ENCODE measurements at places on chromosomes 11 and 22.

- peak; percentile 59 for DNase-seq
Measured at GRCh38 chr11:114075891-114076441, 16.5 kb downstream of the ZBTB16 start.

DNA sequence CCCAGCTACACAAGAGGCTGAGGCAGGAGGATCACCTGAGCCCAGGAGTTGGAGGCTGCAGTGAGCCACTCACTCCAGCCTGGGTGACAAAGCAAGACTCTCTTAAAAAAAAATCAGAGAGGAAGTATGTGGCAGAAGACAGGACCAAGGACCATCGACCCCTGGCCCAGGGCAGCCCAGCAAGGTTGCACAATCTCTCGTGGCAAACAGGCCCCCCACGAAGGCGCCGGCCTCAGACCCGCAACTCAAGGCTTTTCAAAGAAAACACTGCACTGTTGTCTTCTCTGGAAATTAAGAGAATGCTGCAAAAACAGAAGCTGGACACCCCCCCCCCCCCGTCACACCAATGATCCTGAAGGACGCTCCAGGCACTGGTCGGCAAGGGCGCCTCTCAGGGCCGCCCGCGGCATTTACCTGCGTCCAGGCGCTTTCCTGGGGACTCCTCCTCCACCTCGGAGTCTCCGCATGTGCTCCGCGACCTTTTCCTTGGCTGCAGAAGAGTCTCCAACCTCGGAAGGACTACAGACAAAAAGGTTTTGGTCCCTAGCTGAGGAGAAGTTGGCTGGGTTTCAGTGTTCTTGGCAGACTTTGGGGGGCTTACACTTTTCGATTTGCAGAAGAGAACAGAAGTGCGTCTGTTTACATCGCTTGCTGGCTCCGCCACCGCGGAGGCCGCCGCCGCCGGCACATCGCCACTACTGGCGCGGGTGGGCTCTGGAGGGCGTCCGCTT lies 40.5 kb downstream of the BRD1 start:
- no peak for DNase-seq

GRCh38 chr22:32533265-32534111 lies 58.9 kb downstream of the FBXO7 start:
- peak; percentile 62 for DNase-seq

DNA sequence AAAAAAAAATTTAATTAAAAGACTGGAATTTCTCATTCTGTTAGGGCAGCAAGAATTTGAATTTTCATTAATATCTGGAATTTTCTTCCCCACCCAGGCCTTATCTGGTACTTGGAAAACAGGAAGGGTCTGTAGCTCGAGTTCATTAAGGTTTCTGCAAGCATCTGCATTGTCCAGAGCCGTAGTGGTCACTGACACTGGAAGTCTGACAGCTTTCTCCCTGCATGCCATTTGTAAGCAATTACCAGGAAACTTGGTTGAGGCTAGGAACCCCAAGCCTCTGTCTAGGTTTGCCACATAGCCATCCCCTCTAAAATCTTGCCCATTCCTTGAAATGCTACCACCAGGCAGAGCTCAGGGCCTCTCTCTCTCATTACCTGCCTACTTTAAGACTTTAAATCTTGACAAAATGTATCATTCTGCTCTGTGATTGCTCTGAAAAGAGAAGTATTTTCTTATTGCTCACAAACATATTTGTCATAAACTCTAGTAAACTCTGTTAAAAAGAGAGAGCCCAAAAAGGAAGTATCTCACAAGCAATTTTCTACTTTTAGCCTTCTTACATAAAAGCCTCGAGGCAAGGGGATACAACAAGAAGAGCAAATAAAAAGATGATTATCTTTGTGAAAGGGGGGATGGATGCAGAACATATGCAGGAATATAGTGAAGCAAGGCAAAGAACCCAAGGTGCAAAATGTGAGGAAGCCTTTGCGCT lies 5.5 kb upstream of the PGM2L1 start:
- DNase-seq = no peak

GRCh38 chr11:64455456-64456261 lies 96.7 kb downstream of the RPS6KA4 start:
- no peak for DNase-seq

DNA sequence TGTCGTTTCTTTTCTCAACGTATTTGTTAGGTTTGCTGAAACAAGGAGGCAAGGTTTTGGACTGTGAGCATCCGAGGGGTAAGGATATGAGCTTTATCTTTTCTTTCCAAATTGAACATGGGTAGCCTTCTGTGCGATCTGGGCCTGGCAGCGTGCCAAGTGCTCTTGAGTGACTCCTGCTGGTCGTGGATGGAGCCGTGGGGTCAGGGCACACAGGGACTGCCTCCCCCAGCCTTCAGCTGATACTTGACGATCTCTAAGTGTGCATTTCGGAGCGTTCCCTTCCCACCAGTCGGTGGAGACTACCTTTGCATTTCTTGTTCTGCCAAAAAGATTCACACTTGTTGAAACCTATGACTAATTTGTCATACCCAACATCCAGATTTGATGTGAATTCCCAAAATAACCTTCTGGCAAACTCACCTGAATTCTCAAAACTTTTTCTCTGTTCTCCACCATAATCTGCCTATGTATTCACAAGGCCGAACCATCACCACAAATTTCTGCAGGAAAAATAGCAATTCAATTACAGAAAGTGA lies 40.1 kb upstream of the CLMP start:
- DNase-seq = peak; percentile 20

DNA sequence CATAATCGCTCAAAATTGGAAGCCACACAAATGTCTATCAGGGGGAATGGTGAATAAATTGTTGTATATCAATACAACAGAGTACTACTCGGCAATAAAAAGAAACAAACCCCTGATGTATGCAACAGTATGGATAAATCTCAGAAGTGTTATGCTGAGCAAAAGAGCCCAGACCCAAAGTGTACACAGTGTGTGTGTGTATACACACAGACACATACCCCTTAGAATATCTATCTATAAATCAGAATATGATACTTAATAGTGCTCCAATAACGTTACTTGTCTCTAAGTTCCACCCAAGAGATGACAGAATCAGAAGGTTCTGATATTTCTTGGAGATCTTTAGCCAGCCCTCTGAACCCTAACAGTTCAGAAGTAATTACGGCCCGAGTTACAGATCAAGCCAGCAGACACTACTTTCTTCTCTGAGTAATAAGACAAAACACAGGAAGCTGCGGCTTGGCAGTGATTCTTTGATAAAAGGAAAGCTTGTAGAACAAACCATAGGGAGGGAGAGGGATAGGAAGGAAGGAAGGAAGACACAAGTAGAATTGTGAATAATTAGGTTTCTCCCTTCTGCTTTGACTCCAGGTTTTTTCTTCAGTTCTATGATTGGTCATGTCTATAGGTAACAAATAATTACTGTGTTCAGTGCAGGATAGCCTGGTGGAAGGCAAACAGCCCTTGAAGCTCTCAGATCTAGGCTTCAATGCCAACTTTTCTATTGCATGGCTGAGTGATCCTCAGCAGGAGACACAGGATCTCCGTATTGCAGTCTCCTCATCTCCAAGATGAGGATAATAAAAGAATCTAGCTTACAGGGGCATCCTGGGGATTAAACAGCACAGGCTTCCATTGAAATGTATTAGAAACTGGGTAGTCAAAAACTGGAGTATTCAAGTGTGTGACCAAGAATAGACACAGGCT lies 75.6 kb upstream of the TEAD1 start:
- DNase-seq = peak; percentile 77

DNA sequence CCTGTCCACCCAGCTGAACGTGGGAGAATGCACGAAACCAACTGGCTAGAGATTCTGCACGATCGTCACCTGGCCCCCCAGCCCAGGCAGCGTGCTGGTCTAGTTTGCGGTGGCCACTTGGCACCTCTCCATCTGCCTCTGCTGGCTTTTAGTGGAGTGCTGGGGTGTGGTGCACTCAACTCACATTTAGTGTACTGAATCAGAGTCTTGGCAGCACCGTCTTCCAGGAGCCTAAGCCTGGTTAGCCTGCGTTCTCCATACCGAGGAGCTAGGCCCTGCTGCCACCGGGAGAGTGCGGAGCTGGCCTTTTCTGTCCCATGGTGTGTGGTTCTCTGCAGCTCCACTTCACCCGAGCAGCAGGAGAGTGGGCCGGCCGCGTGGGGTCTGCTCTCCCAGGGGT lies 2.8 kb downstream of the MRPL23 start:
- no peak for DNase-seq

DNA sequence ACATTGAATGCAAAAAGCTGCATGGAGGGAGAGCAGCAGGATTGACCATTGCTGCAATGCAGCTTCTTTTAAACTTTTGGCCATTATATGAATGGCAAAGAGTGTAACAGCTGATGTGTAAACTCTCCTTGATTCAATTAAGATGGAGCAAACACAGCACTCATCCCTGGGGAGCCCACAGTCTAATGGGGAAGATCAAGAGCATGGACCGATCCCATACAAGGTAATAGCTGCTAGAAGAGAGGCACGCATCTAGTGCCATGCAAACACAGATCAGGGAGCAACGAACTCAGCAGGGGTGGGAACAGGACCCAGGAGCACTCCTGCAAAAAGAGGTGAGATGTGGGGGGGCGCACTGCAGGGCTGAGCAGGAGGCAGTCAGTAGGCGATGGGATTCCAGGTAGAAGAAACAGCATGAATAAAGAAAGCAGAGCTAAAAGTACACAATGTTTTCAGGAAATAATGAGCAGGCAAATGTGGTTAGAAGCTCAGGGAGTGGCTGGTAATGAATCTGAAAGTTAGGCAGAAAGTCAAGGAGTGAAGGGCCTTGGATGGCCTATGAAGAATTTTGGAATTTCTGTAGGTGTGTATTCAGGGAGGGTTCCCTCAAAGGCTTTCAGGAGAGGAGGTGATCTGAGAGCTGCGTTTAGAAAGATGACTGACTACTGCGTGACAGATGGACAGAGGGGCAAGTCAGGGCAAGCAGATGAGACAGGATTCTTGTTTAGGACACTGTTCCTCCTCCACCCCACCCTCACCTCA lies 17.2 kb upstream of the BMAL1 start:
- no peak for DNase-seq

DNA sequence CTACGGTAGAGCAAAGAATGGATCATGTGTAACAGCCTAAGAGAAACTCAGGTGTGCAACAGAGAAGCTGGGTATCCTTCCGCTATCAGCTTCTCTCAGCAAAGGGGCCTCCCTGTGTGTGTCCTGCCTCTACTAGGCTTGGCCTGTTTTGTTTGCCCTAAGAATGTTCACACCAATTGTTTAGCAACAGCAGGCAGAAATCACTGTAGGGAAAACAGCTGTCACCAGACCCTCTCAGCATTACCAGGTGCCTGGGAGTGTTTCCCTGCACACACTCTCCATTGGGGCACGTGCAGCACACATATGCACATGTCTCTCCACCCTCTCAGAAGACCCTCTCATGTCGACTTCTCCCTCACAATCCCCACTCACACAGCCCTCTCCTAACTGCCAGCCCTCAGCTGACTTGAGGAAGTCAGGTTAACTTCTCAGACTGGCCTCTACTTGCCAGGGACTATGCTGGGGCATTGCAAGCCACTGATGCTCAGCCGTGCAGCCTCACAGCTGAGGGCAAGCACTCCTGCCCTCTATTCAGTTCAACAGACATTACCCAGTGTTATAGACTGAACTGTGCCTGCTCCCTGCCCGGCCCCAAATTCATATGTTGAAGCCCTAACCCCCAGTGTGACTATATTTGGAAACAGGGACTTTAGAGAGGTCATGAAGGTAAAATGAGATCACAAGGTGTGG lies 97.6 kb downstream of the TRIM29 start:
- DNase-seq = no peak

DNA sequence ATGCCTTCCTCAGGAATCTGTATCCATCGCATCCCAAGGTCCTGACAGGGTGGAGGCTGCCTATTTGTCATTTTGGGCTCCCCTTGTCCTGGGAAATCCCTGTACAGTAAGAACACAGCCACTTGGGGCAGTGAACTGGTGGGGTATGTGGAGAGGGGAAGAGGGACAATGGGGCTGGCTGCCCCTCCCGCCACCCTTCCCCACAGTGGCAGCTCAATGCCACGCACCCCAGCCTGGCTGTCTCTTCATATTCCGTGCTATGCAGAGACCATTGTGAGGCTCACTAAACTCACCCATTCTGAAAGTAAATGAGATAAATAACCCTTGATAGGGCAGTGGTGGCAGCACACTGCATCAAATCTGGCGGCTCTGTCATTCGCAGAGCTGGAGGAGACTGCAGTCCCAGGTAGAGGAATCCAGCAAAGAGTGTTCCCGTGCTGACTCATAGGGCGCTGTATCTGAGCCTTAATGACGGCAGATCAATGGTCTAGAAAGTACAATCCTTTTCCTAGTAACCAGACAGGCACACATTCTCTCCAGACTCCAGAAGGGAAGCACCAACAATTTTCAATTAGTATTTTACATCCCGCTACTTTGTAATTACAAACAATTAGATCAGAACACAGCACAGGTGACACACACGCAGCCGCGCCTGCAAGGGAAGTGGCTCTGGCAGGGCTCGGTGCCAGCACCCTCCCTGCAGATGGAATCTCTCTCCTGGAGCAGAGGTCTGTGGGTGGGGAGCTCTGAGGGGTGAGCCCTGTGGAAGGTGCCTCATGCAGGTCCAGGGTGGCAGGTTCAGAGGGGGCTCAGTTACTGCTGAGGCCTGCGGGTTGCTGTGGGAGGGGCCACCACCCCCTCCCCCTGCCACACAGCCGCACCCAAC lies 167.9 kb upstream of the B3GAT1 start:
- DNase-seq = no peak

DNA sequence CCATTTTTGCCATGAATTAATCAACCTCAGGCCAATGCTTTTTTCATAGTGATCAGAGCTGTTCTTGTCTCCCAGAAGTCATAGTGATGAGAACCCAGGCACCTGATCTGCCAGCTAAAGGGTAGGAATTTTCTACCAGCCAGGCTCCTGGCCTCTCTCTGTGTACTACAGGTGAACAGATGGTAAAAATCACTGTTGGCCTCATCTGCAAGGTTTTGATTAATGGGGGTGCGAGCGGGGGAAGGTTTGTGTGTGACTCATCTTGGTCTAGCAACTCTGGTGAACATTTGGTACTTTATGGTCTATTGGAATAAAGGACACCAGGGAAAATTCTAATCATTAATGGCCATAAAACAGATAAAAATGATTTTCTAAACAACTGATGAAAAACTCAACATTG lies 14.4 kb upstream of the APOL4 start:
- DNase-seq = no peak

- peak; percentile 94 for DNase-seq
Measured at GRCh38 chr11:66347425-66348276, at the start of gene B4GAT1. Gene B4GAT1 (minus strand): TSS chr11:66347629. CDS start chr11:66347545, 84 bp downstream.

GRCh38 chr11:62217191-62217748 lies 8.8 kb downstream of the SCGB2A1 start:
- no peak for DNase-seq

- DNase-seq = peak; percentile 24
Measured at GRCh38 chr22:37940698-37941376, 12.6 kb downstream of the C22orf23 start.

Measured in fibroblast of skin of right biceps (primary cell).